ENCODE measurements at places on chromosomes 16 and 17.

GRCh38 chr17:63697341-63698286 is 2.3 kb downstream of the LIMD2 start:
- DNase-seq, result peak; percentile 88

DNA sequence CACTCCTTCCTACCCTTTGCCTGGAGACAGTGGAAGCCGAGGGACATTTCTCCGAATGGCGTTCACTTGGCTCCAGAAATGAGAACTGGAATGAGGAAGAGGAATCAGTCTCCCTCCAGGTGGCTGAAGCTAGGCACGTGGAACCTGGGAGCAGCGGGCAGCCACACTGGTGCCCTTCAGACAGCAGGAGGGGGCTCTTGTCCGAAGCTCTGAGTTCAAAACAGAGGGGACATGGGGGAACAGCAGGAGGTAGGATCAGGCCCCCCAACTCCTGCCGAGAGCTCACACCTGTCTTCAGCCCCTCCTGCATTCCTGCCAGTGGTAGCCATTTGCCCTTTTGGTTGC is 41.5 kb downstream of the TMEM235 start:
- DNase-seq, result no peak

DNA sequence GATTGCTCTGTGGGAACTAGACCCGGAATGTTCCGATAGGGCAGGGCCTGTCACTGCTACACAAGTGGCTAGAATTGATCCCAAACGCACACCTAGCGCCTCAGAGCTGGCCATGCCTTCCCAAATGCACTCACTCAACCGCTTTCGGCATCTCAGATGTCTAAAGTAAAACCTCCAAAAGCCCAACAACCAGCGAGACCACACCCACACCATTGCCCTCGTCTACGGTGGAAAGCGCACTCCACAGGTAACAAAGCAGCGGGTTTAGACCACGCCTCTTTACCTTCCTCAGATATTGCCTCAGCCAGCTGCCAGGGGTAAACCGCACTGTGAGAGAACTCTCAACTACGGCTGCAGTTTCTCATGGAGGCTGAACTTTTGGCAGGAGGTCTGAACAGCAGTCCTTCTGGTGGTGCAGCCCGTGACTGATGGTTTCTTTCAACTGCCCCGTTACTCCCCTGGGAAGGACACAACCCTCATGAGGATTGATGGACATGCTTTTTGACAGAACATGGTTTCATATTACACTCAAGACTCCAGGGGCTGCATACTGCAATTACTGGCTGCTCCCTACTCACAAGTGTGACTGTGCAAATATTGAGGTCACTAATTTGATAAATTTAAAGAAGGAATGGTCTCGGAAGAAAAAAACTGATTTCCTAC is 34.5 kb downstream of the USP7 start:
- DNase-seq, result no peak

DNA sequence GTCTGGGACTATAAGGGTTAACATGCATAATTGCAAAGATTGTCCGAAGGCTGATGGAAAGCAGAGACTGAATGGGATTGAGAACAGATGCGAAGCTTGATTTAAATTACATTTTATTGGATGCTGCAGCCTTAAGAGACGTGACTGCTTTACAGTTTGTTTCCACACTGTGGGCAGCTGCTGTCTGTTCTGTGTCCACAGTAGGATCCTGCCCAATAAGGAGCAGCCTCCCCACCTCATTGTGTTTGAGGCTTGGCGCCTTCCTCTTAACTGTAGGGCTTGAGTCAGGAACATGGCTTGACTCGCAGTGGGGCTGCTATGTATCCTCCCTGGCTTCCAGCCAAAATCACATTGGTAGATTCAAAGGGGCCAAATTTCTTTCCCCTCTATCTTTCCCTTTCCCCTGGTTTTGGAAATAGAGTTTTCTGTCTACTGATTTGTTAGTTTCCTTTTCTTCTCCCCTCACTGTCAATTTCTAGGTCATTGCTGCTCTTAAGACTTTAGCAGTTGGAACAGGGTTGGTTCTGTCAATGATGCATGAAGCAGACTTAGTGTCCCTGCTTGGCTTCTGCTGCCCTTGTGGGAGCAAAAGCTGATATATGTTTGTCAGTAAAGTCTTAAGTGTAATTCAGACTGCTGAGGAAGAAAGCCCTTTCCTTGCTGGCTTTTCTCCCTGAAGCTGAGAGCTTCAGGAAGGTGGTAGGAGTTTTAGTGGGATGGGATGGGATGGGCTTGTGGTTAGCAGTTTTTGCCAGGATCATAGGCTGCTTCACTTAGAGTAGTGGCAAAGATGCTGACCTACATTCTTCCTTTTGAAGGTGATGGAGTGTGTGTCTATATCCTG is 5.0 kb upstream of the RARA start:
- DNase-seq, result no peak

DNA sequence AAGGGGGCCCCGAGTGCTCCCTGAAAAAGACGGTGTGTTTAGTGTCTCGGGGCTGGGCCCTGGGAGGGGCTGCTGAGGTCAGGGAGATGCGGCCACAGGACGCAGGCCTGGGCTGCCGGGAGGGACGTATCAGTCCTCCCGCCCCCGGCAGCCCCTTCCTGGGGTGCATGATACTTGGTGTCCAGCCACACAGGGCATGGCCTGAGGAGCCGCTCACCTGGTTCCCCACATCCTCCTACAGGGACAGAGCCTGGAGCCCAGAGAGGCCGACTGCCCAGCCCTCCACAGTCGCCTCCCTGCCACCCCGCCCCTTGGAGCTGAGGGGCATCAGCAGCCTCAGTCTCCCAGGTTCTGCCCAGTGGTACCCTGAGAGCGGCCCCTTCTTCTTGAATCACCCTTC is 12.0 kb upstream of the DEF8 start:
- no peak for DNase-seq

DNA sequence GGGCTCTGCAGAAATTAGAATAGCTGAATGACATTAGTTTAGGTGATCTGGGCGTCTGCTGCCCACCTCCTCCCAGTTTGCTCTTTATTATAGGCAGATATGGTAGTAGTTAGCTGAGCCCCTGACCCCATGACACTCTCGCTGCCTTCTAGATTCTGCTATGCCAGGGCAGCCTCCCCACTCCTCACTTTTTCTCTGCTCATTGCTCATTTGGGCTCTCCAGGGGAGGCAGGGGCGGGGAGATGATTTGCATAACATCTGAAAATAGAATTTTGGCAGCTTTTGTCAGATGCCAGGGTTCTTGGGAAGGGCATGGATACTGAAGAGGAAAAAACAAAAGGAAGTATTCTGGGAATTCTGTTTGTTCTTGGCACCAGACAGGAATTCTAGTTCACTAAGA is 78.0 kb upstream of the GAS7 start:
- no peak for DNase-seq

DNA sequence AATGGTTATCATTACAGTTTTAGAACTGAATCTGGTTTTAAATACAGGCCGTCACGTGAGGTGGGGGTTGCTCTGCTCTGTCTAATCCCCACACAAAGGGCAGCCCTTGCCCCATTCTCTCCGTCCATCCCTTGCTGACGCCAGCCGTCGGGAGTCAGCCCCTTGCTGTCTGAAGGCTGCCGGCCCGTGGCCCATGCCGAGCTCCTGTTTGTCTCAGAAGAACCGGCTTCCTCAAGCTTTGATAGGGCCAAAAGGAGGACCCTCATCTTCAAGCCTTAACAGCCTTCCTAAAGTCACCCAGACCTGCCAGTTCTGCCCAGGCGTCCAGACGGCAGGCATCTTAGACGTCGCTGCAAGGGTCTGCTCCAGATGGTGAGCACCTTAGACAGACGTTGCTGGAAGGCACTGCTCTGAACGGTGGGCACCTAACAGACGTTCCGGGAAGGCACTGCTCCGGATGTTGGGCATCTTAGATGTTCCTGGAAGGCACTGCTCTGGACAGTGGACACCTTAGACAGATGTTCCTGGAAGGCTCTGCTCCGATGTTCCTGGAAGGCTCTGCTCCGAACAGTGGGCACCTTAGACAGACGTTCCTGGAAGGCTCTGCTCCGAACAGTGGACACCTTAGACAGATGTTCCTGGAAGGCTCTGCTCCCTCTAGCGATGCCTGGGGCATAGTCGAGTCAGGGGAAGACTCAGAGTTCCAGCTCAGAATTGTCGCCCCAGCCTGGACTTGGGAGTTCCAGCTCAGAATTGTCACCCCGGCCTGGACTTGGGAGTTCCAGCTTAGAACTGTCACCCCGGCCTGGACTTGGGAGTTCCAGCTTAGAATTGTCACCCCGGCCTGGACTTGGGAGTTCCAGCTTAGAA is 35.1 kb upstream of the CHMP6 start:
- no peak for DNase-seq

DNA sequence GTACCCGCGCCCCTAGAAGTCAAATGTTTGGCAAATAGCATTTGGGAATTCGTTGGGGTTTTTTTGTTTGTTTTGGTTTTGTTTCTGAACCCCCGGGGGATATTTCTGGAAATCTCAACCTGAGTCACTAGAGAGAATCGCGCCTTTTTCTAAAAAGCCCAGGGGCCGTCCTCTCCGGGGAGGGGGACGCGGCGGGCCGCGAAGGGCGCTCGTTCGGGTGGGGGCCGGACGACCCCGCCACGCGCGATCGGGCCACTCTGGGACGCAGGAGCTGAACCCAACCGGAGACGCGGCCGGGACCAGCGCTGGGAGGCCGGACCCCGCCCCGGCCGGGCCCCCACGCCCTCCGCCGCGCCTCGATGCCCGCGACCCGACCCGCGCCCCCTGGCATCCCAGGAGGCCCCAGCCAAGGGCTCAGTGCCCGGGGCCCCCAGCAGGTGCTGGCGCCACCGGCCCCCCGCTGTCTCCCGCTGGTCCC is 302 bp downstream of the LITAF start:
- DNase-seq, result no peak

DNA sequence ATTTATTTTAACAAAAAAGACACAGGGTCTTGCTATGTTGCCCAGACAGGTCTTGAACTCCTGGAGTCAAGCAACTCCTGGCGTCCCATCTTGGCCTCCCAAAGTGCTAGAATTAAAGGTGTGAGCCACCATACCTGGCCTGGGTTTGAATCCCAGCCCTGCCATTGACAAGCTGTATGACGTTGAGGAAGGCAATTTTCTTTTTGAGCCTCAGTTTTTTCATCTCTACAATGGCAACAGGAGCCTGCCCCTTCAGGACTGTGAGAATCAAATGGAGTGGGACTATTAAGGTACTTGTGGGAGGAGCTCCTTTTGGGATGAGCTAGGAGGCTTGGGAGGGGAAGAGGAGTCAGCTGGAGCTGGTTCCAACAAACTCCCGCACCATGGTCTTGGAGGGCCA is 6.2 kb downstream of the RARA start:
- DNase-seq, result no peak

- DNase-seq, result no peak
Observed at GRCh38 chr16:56907401-56907800, 24.5 kb upstream of the HERPUD1 start.

DNA sequence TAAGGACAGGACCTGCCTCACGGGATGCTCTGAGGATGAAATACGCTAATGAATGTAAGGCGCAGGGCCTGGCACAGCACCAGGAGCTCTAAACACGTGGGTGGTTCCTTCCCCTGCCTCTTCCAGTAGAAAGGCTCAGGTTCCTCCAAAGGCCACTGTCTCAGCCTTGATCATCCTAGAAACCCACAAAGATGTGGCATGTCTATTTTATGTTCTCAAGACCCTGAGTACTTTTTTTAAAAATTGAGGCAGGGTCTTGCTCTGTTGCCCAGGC is 17.0 kb upstream of the MEAK7 start:
- no peak for DNase-seq

DNA sequence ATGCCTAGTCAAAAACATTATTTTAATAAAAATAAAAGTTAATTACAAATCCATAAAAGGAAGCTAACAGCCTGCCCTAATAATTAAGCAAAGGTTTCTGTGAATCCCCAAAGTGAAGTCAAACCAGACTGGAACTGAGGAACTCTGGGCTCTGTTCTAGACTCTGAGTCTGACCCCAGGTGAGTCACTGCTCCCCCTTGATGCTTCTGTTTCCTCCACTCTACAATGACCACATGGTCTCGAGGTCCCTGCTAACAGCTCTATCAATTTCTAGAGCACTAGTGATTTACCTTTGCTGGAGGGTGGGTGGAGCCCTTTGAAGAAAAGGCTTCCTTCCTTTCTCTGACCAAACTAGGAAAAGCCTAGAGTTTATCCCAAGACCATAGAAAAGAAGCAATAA is 32.4 kb downstream of the XPO6 start:
- no peak for DNase-seq

- DNase-seq, result no peak
Observed at GRCh38 chr16:442976-443375, 17.5 kb downstream of the RAB11FIP3 start.

GRCh38 chr16:68417711-68418301 is 30.5 kb downstream of the SMPD3 start:
- DNase-seq, result no peak

GRCh38 chr16:11296706-11297491 is 15.8 kb upstream of the PRM1 start:
- DNase-seq, result no peak

DNA sequence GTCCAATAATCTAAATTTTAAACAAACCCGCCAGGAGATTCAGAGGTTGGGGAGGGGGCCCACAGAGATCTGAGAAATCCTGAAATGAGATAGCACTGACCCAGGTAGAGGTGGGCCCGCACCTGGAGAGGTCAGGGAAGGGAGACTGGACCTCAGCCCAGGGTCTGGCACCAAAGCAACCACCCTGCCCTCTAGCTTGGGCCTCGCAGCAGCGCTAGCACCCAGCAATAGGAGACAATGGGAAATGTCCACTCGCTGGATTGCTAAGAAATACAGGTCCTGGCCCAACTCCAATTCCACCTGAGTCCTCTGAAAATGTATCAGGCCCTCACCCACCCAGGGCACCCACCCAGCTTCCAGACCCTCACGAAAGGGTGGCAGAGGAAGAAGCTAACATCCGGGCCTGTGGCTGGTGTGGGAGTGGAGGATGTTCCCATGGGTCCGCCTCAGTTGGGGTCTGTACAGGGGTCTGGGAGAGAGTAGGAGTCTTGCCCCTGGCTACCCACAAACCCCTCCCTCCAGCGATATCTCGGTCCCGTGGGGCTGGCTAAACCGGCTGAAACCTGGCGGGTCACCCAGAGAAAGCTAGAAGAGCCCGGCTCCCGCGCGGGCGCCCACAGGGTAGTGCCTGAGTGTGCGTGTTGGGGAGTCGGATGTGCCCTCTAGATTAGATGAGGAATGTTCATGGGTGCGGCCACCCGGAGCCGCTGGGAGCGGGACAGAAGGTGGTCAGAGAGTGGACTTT is 1.1 kb downstream of the PLLP start:
- no peak for DNase-seq

- no peak for DNase-seq
Observed at GRCh38 chr16:63244631-63245030, 1208.4 kb upstream of the CDH8 start.
